Cardiac fibroblast (primary cell): ENCODE measurements at places on chromosomes 16 and 17.

DNA sequence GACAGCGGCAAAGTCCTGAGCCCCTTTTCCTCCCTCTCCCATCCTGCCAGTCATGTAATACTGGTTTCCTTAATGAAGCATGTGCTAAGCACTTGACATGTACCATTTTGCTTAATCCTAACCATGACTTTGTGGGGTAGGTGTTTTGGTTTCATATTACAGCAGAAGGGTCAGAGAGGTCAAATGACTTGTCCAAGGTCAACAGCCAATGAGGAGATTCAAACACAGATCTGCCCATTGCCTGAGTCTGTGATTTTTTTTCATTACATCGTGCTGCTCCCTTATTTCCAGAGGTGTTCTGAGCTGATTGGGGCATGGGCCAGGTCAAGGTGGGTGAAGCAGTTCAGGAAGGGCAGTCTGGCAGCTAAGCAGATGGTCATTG is 17.6 kb upstream of the PHF12 start:
- no peak for DNase-seq

DNA sequence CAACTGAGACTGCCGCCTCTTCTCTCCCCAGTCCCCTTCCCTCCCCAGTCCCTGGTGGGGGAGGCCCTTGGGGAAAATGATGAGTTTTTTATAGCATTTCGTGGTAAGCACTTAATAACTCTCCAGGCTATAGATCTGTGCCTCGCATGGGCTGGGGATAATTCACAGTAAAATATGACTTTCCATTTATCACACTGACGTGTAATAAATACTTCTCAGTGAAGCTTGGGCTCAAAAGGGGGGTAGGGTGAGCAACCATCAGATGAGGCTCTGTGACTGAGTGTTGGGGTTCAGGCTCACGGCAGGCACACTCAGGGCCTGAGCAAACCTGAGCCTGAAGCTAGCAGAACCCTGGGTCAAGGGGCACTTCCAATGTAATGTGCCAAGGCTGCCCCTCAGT is 101.6 kb downstream of the CCT6B start:
- no peak for DNase-seq

DNA sequence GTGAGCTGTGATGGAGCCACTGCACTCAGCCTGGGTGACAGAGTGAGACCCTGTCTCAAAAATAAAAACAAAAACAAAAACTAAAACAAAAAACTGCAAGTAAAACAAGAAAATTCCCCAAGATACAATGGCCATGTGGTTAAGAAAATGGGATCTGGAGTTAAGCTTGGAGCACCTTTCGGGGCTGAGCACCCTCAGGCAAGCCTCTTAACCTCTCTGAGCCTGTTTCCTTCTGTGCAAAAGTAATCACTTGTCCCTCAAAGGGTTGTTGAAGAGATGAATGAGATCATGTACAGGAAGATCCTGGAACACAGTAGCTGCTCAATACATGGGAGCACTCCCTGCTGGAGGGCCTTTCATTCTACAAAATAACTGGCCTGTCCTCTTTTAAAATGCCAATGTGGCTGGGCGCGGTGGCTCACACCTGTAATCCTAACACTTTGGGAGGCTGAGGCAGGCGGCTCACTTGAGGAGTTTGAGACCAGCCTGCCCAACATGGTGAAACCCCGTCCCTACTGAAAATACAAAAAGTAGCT is 19.8 kb upstream of the KIFC3 start:
- DNase-seq = no peak

- DNase-seq = peak; percentile 90
Observed at GRCh38 chr17:44919885-44920564, 4.7 kb upstream of the GFAP start.

DNA sequence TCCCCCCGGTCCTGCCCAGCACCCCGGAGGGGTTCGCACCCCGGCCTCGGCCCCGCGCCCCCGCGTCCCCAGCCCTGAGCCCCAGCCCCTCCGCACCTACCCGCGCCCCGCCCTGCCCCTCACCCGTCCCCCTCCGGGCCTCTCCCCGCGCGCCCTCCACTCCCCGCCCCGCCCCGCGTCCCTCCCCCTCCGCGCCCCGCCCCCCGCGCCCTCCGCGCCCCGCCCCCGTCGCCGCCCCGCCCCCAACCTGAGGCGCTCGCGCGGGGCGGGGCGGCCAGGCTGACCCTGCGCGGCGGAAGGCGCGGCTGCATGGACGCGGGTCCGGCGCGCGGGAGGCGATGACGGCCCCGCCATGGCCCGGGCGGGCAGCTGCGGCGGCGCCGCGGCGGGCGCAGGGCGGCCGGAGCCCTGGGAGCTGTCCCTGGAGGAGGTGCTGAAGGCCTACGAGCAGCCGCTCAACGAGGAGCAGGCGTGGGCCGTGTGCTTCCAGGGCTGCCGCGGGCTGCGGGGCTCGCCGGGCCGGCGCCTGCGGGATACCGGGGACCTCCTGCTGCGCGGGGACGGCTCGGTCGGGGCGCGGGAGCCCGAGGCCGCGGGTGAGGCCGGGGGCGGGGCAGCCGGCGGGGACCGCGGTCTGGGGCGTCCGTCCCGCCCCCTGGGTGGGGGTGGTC is at the start of gene SPIRE2:
Gene SPIRE2, plus strand, starts transcription at position 277 of the 671 bp plus-strand sequence. Its CDS starts 76 bp downstream, at position 353.
- peak; percentile 63 for DNase-seq

GRCh38 chr16:21161211-21161610 is 2.7 kb downstream of the LDAF1 start:
- peak; percentile 24 for DNase-seq
